Stimulated activated CD8-positive, alpha-beta memory T cell treated with anti-CD3 and anti-CD28 coated beads, Interleukin-4, amount 100 ng/mL, for 1 hour (primary cell): ENCODE measurements at places on chromosomes 4 and X.

DNA sequence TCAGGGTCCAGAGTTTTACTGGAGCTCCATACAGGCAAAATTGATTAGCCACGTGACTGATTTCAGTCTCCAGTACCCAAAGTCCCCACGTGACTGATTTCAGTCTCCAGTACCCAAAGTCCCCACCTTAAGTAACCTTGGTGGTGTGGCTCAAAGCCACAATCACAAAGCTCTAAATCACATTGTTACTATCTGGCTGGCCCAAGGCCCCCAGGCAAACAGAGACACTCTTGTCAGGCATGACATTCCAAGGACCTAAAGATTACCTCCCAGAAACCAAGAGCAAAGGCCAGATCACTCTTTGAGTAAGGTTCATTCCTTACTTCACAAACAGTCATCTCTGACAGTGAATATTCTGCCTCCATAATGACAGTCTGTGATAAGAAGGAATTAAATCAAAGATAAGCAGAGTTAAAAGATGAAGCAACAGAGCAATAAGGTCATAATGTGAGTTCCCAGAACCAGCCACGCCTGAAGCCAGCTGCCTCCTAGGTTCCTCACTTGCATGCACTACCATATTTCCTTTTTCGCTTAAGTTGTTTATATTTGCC, 78.5 kb downstream of the ANXA3 start:
- DNase-seq = no peak

- DNase-seq = no peak
Measured at GRCh38 chr4:8506373-8507195, 66.0 kb downstream of the TRMT44 start.

GRCh38 chr4:19492606-19493005, 759.1 kb upstream of the SLIT2 start:
- no peak for DNase-seq

DNA sequence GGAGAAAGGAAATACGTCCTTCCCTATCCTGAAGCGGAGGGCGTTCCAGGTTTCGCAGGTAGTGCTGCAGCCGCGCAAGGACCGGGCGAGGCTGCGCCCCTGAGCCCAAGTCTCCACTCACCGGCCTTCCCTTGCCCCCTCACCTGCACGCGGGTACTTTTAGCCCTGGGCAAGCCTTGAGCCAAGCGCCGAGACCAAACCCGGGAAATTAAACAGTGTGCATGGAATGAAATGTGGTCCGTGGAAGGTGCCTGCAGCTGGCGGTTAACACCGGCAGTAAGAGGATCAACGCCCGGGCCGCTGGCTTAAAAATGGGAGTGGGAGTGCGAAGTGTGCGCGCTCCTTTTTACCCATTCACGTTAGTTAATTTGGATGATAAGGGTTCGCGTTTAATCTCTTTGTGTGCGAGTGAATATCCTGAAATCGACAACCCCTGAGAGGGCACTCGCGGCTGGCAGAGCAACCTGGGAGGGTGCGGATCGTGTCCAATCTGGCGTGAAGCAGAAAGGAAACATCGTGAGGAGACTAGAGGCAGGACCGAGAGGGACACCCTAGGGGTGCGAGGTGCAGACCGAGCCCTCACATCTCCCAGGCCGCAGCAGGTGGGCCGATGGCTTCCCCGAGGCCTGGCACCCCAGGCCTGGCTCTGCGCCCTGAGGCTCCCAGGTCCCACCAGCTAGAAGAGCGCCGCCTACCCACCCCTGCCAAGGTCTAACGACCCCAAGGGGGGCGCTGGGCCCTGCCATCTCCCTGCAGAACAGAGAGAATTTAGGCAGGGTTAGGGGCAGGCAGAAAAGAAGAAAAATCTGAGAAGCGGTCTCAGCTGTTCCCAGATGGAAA, 2.0 kb upstream of the HELT start:
- no peak for DNase-seq

- DNase-seq = no peak
Measured at GRCh38 chr4:151218343-151218742, 58.6 kb upstream of the PRSS48 start.

DNA sequence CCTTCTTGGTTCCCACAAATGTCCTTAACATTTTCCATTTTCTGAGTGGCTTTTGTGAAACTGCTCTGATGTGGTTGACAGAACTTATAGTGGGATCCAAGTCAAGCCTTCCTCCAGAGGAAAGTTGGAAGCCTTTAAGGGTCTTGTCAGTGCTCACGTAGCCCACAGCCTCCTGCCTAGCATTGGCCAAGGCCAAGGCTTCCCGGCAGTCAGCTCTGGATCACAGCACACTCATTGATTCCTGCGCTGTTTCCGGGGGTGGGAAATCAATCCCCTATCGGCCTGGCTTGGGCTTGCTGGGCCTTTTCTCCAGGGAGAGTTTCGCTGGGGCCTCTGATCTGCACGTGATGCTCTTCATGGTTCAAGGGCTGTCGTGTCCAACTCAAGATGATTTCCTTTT, 76.1 kb downstream of the SLC9A6 start:
- no peak for DNase-seq

GRCh38 chr4:168737806-168738172, 240.9 kb downstream of the PALLD start:
- no peak for DNase-seq

DNA sequence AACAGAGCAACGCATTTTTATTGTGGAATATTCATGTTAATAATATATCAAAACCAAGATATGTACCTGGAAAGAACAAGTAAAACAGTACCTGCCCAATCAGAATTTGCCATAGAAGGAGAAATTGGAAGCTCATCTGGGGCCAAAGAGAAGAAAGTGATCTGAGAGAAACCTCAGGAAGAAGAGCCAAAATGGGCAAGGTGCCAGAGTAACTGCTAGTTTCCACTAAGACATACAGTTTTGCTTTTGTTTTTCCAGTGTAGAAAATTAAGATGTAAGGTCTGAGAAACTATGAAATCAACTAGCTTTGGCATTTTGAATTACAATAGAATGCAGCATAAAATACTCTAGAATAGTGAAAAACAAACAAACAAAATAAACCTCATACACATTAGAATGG, 2201.2 kb downstream of the ARAP2 start:
- DNase-seq = no peak

DNA sequence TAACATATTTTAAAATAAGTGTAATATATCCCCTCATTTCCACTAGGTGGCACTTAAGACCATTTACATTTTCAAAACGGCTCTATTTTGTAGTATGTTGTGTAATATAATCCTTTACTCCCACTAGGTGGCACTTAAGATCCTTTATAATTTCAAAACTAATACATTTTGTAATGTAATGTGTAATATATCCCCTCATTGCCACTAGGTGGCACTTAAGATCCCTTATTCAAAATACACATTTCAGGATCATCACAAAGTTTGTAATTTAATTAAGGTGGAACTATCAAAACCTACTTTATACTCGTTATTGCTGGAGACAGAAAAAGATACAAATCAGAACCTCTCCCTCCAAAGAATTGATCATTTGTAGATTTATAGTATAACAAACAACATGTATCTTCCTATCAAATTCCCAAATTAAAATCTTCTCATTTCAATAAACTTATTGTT, 132.5 kb downstream of the ARHGAP6 start:
- DNase-seq = no peak

- DNase-seq = no peak
Measured at GRCh38 chrX:33134164-33134563, 77.2 kb downstream of the DMD start.

DNA sequence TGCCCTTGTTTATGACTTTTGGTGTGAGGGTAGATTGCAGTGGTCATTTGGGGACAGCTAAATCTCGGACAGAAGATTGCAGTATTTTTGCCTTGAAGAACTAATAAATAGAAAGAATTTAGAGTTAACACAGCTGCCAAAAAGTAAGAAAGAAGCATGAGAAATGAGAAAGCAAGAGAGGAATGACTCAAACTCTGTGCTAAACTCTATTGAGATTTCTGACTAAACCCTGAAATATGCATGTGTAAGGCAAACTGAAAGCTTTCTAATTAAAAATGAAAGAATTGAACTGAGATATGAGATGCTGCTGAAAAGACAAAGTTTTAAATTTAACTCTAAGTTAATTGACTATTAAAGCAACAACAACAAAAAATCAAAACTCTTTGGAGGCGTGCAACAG, 791.3 kb downstream of the RAB28 start:
- DNase-seq = no peak

GRCh38 chr4:156606554-156607477, 364.8 kb downstream of the PDGFC start:
- DNase-seq = no peak

DNA sequence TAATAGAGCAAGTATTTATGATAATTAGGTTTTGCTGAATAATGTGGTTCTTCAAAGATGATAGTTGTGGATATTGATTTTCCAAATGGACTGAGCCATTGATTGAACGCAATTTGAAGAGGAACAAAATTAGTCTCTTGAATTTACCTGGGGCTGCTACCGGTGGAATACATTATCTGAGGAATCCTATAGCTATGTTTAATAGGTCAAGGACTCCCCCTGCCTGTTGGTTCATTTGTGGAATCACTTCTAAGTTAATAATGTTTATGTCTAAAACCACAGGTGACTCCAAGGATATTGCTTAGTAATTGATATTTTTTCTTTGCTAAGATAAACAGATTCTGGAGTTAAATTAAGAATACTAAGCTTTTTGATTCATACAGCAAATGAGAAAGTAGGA, 576.0 kb upstream of the PABPC4L start:
- DNase-seq = no peak

DNA sequence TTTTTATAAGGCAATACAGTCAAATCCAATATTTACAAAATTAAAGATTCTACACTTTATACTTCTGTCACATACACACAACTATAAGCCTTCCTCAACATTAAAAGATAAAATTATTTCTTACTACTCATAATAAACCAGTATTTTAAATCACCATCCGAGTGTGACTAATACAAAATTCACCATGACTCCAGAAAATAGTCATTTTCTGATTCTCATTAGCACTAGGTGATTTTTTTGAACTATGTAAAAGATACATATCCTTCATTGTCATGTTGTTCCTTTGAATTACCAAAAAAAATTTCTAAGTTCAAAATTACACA, 646 bp upstream of the SLC7A11 start:
- DNase-seq = no peak
